ENCODE measurements at places on chromosomes 1 and 21. TPM values are rescaled to one million over a fixed set of nuclear protein-coding genes. Genes with fewer than 3 reads are reported as not detected.

The F5 gene
- total RNA-seq, result 2.9 TPM

The TEDDM1 gene
- total RNA-seq, result not detected

The RIMKLA gene
- 3.5 TPM for total RNA-seq

The RGS8 gene
- 0.05 TPM for total RNA-seq

The ZFP69 gene
- 4.6 TPM for total RNA-seq

The OR4F16 gene
- total RNA-seq, result not detected

The PCNX2 gene
- 37.0 TPM for total RNA-seq

The CCDC18 gene
- total RNA-seq, result 9.0 TPM

The F11R gene
- 156 TPM for total RNA-seq

- no peak overlapping the region for H3K27ac ChIP-seq
- H3K36me3 ChIP-seq, result no peaks in the 10 kb centered on the region
- no peak for DNase-seq
- peaks cover 61% of the 10 kb centered on the region for H3K27me3 ChIP-seq
These were observed 48.3 kb downstream of the IGSF21 start for GRCh38 chr1:18155881-18156385.

DNA sequence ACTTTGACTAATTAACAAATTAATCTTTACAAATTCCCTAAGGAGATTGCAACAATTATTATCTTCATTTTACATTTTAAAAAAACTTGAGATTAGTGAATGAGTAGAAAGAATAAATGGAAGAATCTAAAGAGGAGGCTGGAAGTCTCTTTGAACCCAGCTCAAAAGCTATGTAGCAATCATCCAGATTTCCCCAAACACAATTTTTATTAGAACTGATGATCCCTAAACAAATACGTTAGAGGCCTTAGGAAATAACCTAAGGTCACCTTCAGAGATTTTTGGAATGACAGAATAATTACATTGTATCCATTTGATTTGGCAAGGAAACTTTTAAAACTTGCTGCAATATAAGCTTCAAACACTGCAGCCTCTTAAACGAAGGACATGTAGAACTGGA is 242.4 kb upstream of the LYPLAL1 start:
- no peak for DNase-seq
- H3K4me3 ChIP-seq, result no peak overlapping the region
- H3K4me1 ChIP-seq, result no peaks in the 10 kb centered on the region
- peaks cover 6% of the 10 kb centered on the region for H3K36me3 ChIP-seq
- no peak overlapping the region for H3K27ac ChIP-seq

- peaks cover 9% of the 10 kb centered on the region for H3K4me1 ChIP-seq
- H3K4me3 ChIP-seq, result no peak overlapping the region
- H3K36me3 ChIP-seq, result no peaks in the 10 kb centered on the region
- peaks cover 4% of the 10 kb centered on the region for H3K27me3 ChIP-seq
- no peak overlapping the region for H3K27ac ChIP-seq
- DNase-seq, result peak; percentile 47
These were observed 25.6 kb downstream of the PADI3 start for GRCh38 chr1:17274186-17275170.

DNA sequence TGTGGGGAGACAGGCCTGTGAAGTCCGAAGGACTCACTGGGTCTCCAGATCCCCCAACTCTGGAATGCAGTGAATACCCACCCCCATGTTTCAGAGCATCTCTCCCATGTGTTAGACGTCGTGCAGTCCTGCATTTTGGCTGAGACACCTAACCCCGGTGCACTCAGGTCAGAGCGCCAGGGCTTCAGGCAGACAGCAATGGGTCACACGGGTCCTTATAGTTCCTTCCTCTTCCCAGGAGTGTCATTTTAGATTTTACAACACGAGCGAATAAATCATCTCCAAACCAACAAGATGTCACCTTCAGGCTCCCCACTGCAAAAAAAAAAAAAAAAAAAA is 5.1 kb downstream of the PRRX1 start:
- peaks cover 99% of the 10 kb centered on the region for H3K27me3 ChIP-seq
- no peaks in the 10 kb centered on the region for H3K36me3 ChIP-seq
- H3K4me3 ChIP-seq, result no peak overlapping the region
- no peak overlapping the region for H3K27ac ChIP-seq
- DNase-seq, result no peak

DNA sequence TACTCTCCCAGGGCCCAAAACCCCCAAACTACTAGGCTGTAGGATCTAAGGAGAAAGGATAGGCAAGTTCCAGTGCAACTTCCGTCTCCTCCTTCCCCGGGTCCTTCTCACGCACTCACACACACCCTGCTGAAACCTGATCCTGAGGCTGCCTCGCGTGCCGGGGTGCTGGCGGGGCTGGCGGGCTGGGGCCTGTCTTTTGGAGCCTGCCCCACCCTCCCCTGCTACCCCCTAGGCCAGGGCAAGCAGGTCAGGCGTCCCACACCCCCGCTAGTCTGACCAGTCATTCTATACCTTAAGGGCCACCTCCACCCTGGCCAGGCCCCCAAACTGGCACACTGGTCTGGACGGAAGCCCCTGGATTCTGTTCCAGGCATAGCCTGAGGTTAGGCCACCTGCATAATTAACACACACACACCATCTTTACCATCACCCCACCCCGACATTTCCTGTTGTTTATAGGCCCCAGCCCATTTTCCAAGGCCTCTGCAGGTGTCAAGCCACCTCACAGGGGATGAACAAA is 48.3 kb upstream of the ARTN start:
- DNase-seq, result no peak
- H3K27ac ChIP-seq, result no peak overlapping the region
- H3K27me3 ChIP-seq, result no peaks in the 10 kb centered on the region
- peaks cover 10% of the 10 kb centered on the region for H3K4me1 ChIP-seq

DNA sequence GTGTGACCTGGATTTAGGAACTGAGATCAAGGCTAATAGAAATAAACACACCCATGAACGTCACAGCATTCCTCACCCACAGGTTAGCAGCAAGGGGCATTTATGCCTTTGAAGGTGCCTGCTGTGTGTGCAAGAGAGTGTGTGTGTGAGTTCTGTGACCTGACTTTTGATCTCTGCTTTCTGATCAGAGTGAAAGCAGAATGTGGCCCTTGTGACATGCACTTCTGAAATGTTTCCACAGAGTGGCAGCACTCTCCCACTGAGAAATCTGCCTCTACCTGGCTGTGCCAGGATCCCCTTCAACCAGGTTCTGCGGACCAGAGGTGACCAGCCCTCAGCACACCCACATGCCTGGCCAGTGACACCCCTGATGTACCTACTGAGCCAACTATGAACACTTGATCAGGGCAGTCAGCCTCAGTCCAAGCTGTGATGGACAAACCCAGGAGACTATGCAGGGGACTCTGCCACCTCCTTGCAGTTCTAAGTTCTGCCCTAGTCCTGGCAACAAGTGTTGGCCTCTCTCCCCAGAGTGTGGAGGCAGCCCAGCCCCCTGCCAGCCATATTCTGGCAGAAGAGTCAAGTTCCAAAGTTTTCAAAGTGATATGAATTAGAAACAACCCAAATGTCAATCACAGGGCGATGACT is 41.0 kb downstream of the RXRG start:
- no peak overlapping the region for H3K27ac ChIP-seq
- peak; percentile 36 for DNase-seq
- H3K27me3 ChIP-seq, result peaks cover 28% of the 10 kb centered on the region
- no peaks in the 10 kb centered on the region for H3K36me3 ChIP-seq
- H3K4me3 ChIP-seq, result no peak overlapping the region

DNA sequence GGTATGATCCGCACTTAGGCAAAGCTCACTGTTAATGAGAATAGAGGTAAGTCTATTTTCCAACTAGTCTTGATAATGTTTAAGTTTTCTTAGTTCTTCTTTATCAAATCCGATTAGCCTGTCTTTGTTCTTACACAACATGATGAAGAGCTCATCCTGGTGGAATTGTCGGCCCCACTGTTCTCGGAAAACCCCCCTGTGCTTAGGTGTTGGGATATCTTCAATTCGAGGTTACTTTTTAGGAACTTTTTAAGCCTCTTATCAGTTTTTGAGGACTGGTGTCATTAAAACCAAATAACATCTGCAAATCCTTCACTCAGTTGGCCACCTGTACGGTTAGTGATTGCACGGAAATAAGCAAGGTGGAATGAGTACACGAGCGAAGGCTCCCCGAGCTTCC is 60.7 kb upstream of the KIF26B start:
- no peak overlapping the region for H3K4me3 ChIP-seq
- H3K4me1 ChIP-seq, result peaks cover 12% of the 10 kb centered on the region
- no peak overlapping the region for H3K27ac ChIP-seq
- H3K27me3 ChIP-seq, result peaks cover 13% of the 10 kb centered on the region

- no peaks in the 10 kb centered on the region for H3K27me3 ChIP-seq
- DNase-seq, result no peak
- H3K4me3 ChIP-seq, result no peak overlapping the region
- H3K36me3 ChIP-seq, result no peaks in the 10 kb centered on the region
These were observed 253.9 kb downstream of the DUSP10 start for GRCh38 chr1:221487781-221488524.

DNA sequence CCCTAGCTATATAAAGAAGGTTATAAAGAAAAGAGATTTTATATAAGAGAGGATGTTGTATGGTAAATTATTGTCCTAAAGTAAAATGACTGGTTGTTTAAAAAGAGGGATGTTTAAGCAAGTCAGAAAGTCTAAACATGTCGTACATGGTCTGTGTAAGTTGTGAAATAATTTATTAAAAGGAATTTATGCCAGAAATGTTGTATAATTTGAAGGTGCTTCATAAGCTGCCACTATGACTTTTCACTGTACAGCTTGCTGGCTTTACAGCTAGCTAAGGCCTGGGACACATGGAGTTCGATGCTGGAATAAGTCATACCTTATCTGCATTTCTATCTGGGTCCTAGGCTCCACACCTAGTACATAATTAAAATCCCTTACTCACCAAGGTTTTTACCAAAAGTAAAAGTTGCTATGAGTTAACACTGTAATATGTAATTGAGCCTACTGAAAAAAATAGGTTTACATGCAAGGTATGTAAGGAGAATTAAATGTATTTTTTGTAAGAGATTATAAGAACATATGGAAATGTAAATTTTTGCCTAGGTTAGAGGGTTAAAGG is 59.0 kb upstream of the EDEM3 start:
- H3K4me1 ChIP-seq, result no peaks in the 10 kb centered on the region
- peaks cover 32% of the 10 kb centered on the region for H3K36me3 ChIP-seq
- no peak overlapping the region for H3K4me3 ChIP-seq
- DNase-seq, result no peak
- H3K27me3 ChIP-seq, result no peaks in the 10 kb centered on the region

- H3K27ac ChIP-seq, result no peak overlapping the region
- peaks cover 4% of the 10 kb centered on the region for H3K36me3 ChIP-seq
- no peak for DNase-seq
These were observed 150.0 kb downstream of the CASZ1 start for GRCh38 chr1:10646347-10646861.

DNA sequence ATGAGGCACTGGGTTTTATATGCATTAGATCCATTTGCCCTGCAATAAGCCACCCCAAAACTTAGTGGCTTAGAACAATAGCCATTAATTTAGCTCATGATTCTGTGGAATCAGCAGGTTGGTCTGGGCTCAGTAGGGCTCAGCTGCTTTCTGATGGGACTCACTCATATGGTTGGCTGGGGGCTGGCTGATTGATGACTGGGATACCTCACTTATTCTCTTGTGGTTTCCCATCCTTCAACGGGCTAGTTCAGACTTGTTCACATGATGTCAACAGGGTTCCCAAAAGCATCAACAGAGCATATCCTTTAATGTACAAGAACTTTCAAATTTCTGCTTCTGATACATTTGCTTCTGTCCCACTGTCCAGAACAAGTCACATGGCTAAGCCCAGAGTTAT is 43.2 kb downstream of the DNM3 start:
- H3K27ac ChIP-seq, result no peak overlapping the region
- H3K36me3 ChIP-seq, result no peaks in the 10 kb centered on the region
- no peak for DNase-seq
- H3K27me3 ChIP-seq, result no peaks in the 10 kb centered on the region
- no peak overlapping the region for H3K4me3 ChIP-seq

DNA sequence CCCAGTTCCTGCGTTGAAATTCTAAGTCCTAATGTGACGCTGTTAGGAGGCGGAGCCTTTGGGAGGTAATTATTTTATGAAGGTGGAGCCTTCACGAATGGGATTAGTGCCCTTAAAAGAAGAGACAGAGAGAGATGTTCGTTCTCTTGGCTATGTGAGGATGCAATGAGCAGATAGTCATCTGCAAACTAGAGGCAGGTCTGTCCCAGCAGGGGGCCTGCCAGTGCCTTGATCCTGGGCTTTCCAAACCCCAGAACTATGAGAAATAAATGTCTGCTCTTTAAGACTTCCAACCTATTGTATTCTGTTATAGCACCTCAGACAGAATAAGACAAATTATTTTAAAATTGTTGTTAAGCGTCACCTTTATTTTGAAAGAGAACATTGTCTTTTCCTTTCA is 123.1 kb upstream of the KCNJ6 start:
- H3K4me1 ChIP-seq, result no peaks in the 10 kb centered on the region
- H3K27me3 ChIP-seq, result peaks cover 22% of the 10 kb centered on the region
- no peak overlapping the region for H3K4me3 ChIP-seq

GRCh38 chr1:110070282-110070669 is 196 bp downstream of the ALX3 start:
- no peak for DNase-seq
- no peaks in the 10 kb centered on the region for H3K36me3 ChIP-seq
- H3K4me1 ChIP-seq, result peaks cover 5% of the 10 kb centered on the region
- H3K27ac ChIP-seq, result no peak overlapping the region

DNA sequence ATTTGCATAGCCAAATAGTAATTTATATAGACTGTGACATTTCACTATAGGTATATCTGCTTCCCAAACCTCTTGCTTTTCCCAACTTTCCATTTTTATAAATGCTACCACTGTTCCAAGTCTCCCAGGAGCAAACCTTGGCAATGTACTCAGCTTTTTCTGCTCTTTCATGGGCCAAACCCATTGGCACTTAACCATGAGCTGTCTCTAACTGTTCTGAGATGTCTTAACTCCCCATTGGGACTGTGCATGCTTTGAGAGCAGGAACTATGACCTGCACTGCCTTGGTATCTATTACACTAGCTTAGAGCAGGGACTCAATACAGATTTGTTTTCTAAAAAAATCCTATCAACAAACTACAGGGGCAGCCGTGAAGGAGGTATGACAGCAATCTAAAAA is 22.5 kb upstream of the KHDRBS1 start:
- H3K4me3 ChIP-seq, result no peak overlapping the region
- H3K4me1 ChIP-seq, result no peaks in the 10 kb centered on the region
- peaks cover 15% of the 10 kb centered on the region for H3K27me3 ChIP-seq

GRCh38 chr1:39003281-39003680 is 12.2 kb downstream of the AKIRIN1 start:
- DNase-seq, result no peak
- H3K27ac ChIP-seq, result no peak overlapping the region
- H3K4me3 ChIP-seq, result no peak overlapping the region
- peaks cover 43% of the 10 kb centered on the region for H3K36me3 ChIP-seq
- H3K4me1 ChIP-seq, result peaks cover 11% of the 10 kb centered on the region

- peaks cover 62% of the 10 kb centered on the region for H3K4me1 ChIP-seq
- H3K27ac ChIP-seq, result peak overlapping the region; percentile 87
- DNase-seq, result no peak
- H3K27me3 ChIP-seq, result no peaks in the 10 kb centered on the region
- H3K4me3 ChIP-seq, result no peak overlapping the region
- H3K36me3 ChIP-seq, result peaks cover 8% of the 10 kb centered on the region
These were observed 8.9 kb downstream of the MAPKAPK2 start for GRCh38 chr1:206693592-206693991.

DNA sequence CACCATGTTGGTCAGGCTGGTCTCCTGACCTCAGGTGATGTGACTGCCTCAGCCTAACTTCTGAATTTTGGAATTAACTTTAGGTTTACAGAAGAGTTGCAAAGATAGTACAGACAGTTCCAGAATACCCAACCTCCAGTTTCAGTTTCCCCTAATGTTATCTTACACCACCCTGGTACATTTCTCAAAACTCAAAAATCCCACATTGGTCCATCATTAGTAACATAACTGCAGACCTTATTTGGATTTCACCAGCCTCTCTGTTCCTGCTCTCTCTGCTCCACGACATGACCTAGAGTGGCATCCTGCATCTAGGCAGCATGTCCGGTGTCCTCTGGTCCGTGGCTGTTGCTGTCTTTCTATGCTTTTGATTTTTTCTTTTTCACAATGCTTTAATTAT is 5.0 kb upstream of the ZC3H12A start:
- no peak overlapping the region for H3K27ac ChIP-seq
- no peak overlapping the region for H3K4me3 ChIP-seq
- H3K27me3 ChIP-seq, result peaks cover 27% of the 10 kb centered on the region
- peaks cover 6% of the 10 kb centered on the region for H3K4me1 ChIP-seq
